NB4 (cell line): ENCODE measurements at places on chromosomes 5 and 9.

GRCh38 chr5:35788724-35789123 is 68.0 kb upstream of the IL7R start:
- DNase-seq: no peak

DNA sequence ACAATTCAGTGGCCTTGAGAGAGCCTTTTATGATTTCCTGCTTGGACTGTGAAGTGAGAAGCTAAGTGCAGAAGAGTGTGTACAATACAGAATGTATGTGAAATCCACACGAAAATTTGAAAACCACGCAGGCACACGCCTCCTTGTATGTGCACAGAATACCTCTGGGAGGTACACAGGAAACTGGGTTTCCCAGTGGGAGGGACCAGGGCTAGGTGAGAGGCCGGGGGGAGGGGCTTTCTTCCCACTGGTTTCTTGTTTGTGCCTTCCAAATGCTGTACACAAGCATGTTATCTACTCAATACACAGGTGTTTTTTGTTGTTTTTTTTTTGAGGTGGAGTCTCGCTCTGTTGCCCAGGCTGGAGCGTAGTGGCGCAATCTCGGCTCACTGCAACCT is 16.1 kb downstream of the C9orf50 start:
- no peak for DNase-seq

DNA sequence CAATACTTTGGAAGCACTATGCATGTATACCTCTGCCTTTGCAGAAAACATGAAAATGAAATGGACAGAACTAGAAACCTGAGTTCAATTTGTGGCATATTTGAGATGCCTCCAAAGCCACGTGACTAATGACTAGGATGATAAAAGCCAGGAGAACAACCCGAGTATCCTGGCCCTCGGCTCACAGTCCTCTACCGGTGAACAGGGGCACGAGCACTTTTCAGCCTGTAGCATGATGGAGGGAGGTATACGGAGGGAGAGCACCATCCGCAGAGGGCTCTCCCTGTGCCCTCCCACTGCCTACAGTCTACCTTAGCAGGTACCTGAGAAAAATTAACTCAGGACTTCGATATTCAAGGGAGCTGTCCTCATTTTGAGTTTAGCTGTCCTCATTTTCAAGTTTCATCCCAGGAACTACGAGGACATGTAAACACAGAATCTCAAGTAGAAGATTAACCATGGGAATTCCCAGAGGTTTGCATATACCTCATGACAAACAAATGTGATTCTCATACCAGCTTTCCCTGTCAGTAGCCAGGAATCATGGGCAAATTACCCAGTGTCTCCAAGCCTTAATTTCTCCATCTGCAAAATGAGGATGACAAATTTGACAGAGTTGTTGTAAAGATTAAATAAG is 249.3 kb downstream of the DNAH5 start:
- DNase-seq: no peak

DNA sequence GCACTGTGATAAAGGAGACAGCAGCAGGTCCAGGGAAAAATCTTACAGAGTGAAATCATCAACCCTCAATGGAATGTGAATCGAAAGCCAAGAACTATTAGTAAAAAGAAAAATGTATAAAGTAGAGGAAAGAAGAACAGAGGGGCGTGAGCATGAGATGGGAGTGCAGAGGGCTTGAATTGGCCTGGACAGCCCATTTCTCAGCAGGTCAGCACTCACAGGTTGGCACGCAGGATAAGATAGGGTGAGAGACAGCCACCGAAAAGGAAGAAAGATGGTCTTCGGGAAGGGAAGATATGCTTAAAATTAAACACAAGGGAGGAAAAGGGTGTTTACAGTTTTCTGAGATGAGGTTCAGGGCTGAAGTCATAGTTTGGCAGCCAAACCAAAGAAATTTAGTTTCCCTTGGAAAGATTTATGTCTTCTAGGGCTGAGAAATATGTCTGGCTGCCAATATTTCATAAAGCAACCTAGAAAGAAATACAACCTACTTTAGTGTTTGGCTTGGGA is 524.7 kb downstream of the SPATA31D1 start:
- no peak for DNase-seq
